ENCODE measurements at places on chromosomes 13 and 19.

DNA sequence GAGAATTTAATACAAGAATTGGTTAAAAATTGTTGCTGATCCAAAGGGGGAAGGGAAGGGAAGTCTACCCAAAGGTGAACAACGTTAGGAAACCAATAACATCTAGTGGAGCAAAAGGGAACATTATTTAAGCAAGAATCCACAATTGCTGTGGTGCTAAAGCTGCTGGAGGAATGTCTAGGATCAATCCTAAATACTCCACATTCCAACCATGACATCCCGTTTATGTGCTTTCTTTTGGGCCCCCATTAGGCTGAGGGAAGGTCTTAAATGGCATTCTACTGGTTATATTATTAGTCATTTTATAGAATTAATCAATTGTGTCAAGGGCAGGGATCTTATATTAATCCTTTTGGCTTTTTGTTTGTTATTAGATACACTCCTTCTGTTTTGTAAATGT is 39.9 kb upstream of the VWA8 start:
- no peak for DNase-seq

GRCh38 chr19:35295792-35296462 is 4.0 kb downstream of the MAG start:
- peak; percentile 30 for DNase-seq

GRCh38 chr19:39237200-39238184 is 7.3 kb downstream of the IFNL3 start:
- DNase-seq = peak; percentile 54

DNA sequence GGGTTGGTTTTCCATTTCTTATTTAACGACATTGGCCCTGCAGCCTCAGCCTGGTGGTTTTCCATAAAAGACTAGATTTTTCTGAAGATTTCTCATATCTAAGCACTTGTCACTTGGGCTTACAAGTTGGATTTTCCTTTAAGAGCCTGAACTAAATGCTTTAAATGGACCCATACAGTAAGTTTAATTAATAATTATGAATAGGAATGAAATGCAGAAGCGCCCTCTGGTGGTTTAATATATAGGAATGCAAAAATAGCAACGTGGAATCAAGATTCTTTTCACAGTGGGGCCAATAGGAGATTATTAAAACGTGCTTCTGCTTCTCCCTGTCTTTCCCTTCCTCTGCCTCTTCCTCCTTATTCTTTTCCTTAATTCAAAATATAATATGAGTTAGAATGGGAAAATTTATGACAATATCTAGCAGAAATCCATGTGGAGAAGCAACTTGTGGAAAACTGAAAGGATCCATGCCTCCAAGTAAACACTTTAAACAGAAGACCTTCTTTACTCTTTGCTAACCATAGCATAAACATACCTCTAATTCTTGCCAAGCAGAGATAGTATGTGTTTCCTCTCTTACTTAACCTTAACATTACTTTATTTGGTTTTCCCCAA is 324.0 kb downstream of the GPC5 start:
- DNase-seq = no peak

GRCh38 chr13:44447783-44448321 is 74.2 kb downstream of the SERP2 start:
- no peak for DNase-seq

- no peak for DNase-seq
Observed at GRCh38 chr19:42111811-42112210, 20.4 kb downstream of the POU2F2 start.

- no peak for DNase-seq
Observed at GRCh38 chr13:88472316-88472715, 801.1 kb downstream of the SLITRK5 start.

DNA sequence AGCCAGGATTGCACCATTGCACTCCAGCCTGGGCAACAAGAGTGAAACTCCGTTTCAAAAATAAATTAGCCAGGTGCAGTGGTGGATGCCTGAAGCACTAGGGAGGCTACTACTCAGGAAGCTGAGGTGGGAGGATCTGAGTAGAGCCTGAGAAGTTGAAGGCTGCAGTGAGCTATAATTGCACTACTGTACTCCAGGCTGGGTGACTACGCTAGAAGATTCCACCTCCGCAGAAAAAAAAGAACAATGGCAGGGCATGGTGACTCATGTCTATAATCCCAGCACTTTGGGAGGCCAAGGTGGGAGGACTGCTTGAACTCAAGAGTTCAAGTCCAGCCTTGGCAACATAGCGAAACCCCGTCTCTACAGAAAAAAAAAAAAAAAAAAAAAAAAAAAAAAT is 20.5 kb downstream of the HAUS8 start:
- DNase-seq = no peak

GRCh38 chr19:21468791-21469190 is 36.6 kb upstream of the ZNF429 start:
- DNase-seq = no peak

GRCh38 chr13:29550430-29550988 is 45.0 kb downstream of the SLC7A1 start:
- no peak for DNase-seq

DNA sequence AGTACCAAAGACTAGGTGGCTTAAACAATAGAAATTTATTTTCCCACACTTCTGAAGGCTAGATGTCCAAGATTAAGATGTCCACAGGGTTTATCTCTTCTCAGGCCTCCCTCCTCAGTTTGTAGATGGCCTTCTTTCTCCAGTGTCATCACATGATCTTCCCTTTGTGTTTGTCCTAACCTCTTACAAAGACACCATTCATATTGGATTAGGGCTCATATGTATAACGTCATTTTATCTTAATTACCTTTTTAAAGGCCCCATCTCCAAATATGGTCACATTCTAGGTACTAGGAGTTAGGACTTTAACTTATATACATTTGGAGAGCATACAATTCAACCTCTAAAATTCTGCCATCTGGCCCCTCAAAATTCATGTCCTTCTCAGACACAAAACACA is 34.3 kb downstream of the N4BP2L2 start:
- no peak for DNase-seq

GRCh38 chr19:5292822-5293611 is 47.6 kb downstream of the PTPRS start:
- DNase-seq = peak; percentile 61

DNA sequence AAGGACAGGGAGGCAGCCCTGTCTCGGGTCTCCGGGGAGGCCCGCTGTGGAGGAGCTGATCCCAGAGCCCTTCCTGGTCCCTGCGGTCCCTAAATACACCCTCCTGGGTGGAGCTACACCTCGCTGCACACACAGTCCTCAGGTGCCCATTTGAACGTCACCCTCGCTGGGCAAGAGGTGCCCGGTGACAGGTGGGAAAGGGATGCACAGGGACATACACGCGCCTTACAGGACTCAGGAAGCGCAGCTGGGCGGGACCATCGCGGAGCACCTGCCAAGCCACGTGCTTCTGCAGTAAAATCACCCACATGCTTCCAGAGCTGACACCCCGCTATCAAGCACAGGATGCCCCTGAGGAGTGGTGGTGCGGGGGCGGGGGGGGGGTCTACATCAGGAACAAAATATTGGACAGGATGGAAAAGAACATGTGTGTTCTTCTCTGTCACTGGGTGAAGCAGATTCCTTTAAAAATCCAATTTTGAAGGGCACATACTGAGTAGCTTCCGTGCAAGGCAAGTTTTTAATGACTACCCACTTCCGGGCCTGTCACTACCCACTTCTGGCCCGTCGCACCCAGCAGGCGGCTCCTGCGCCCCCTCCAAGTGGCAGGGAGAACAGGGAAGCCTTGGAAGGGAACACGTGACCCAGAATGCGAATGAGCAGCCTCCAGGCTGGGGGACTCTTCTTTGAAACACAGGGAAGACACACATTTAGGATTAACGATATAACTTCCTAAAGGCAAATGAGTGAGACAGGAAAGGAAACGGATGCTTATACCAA is 78.9 kb downstream of the COL4A1 start:
- no peak for DNase-seq

- DNase-seq = no peak
Observed at GRCh38 chr13:110617321-110618072, 2.2 kb downstream of the NAXD start.

DNA sequence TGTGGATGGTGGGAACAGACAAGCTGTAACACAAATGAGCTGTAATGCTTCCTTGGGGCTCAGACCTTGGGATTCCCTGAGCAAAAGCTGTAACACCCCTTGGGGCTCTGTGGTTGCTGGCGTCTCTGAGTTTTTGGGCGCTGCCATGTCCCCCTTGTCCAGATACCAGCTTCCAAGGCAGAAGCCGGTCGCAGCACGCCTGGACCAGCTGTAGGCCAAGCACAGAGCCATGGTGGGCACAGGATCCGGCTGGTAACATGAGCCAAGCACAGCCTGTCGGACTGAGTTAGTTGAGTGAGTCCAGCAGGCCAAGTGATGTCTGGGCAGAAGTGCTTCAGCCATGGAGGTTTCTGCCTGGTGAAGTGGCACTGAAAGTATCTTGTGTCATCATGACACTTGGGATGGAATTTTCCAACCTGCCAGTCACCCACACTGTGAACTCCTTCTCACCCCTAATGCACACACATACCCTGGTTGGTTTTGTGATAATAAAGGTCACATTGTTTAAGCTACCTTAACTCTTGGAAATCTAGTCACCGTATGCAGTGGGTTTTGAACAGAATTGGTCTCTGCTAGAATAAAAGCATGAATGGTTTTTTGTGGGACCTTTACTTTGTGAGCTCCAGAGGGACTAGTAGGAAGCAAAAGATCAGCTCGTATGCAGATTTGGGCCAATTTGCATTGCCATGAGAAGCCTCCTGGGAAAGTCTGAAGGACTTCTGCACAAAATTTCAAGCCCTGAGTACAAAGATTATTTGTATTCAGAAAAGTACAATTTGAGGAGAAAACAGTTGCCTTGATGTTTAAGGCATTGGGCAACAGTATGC is 7.0 kb upstream of the ZNF17 start:
- no peak for DNase-seq

All from stimulated activated CD4-positive, alpha-beta T cell treated with anti-CD3 and anti-CD28 coated beads, Interleukin-2, amount 100 ng/mL, for 24 hours (primary cell).